ENCODE measurements at places on chromosomes 4 and X.

DNA sequence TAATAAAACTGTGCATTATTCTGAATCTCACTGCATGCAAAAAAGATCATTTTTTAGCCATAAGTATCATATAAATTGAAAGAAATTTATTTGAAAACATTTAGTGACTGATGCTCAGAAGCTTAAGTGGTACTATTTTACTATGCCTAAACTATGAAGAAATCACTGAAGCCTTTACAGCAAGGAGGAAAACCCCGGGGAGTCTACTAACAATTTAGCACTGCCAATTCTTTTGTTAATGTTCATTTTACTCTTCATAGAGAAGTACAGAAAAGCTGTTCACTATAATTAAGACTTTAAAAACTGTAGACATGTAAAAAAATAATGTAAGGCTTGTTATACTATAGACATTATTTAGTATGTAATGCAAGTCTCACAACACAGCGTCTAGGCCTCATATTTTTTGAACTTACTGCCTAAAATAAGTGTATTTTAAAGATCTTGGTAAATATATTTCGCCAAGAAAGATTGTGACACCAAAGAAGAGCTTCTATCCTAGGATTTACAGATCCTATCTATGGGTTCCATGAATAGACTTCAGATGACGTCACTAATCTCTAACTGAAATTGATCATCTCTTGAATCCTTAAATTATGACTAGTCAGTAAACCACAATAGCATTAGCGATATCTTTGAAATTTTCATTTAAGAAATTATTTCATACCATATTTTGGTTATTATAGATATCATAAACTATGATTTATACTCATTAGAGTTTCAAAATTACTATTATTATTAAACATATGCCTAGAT, 602.5 kb downstream of the TMA16 start:
- DNase-seq: no peak

DNA sequence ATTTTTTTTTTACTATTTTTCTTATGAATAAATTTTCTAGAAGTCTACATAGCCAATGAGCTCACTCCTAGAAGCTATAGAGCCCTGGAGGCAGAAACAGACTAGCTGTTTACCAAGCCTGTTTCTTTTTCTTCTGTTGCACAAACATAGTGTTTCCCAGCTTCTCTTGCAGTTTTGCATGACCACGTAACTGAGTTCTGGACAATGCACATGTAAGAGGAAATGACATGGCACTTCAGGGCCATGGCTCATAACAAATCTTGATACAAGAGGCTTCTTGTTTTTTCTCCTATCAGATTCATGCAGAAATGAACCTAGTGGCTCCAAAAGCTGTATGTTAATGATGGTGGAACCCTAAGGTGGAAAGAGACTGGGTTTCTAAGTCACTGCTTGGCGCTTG, 127.4 kb downstream of the ZNF330 start:
- DNase-seq: no peak

- no peak for DNase-seq
These were observed 30.8 kb downstream of the CPLX1 start for GRCh38 chr4:794900-795725.

DNA sequence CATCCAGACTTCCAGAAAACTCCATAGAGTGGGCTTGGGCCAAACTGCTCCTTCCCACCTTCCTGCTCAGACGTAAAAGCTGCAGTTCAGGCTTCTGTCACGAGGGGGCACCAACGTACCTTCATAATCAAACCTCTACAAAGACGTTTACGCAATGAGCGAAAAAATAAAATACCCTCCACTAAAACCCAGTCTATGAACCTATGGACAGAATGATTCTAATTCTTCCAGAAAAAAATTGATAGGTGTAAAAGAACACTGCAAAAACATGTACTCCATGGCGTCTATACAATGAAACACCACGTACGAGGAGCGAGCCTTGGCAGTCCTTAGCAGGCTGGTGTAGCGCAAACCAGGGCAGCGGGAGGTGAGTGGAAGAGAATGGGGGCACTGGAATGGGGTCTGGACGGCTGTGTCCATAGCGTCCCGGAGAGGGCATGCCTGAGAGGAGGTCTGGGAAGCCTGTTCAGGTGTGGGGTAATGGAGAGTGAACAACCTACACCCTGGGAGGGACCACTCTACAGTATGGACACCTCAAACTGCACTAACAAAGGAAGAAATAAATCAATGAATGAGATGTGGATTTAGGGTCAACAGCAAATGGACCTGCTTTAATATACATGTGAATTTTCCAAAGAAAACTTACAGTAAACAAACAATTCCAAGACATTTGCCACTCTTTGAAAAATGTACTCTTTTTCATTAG, 14.4 kb upstream of the RAB40A start:
- peak; percentile 16 for DNase-seq

DNA sequence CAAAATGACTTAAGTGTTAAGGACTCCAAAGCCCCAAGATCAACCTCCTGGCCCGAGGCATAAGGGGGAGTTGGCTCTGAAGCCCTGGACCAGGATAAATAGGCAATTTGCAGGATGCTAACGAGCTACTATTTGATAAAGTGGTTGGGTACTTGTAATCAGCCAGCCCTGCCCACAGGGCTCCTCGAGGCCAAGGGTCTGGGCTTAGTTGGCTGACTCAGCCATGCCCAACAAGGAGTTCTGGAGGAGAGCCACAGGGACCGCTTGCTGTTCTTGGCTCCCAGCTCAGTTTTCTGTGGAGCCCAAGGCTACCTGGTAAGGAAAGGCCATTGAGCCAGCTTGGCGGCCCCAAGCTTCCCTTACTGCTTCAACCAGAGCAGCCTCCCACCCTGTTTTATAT, 7.8 kb downstream of the HMGB3 start:
- DNase-seq: no peak

DNA sequence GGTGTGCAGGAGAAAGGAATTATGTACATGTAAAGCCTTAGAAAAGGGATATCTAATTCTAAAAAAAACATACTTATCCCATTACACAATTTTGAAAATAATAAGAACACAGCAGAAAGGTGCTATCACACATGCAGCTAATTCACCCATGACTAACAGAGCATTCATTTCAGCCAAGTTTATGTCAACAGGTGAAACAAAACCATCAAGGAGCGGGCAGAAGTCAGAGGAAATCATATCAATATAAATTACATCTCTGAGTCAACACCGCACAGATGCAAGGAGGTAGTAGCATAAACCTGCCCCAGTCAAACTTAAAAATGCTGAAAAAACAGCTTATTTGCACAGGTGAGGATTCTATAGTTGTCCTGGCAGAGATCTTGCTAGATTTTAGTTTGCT, 197.9 kb downstream of the PRDM5 start:
- no peak for DNase-seq

DNA sequence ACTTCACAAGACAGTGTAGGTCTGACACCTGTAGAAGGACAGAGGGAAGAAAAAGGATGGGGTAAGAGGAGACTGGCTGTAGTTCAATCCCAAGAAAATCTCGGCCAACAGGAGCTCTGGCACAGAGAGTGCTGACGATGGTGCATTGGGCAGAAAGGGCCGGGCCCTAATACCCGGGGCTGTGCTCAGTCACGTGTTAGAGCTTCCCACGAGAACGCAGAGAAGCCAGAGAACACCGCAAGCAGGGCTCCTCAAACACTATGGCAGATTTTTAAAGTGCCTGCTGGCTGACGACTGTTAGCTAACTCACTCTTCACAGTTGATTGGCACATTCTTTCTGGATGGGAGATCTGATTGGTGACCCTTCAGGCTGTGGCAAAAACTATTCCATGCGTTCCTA, 35.5 kb downstream of the EREG start:
- no peak for DNase-seq

- no peak for DNase-seq
These were observed 199.8 kb upstream of the AGTR2 start for GRCh38 chrX:115970718-115971117.

- no peak for DNase-seq
These were observed 14.6 kb upstream of the DCAF8L2 start for GRCh38 chrX:27575565-27575964.

All from stimulated activated CD8-positive, alpha-beta memory T cell treated with anti-CD3 and anti-CD28 coated beads, Interleukin-7, amount 100 ng/mL, for 48 hours (primary cell).